ENCODE measurements at places on chromosomes 1 and 21.
A peak's percentile ranks its signal among the peaks of the same experiment; 100 is the strongest.

DNA sequence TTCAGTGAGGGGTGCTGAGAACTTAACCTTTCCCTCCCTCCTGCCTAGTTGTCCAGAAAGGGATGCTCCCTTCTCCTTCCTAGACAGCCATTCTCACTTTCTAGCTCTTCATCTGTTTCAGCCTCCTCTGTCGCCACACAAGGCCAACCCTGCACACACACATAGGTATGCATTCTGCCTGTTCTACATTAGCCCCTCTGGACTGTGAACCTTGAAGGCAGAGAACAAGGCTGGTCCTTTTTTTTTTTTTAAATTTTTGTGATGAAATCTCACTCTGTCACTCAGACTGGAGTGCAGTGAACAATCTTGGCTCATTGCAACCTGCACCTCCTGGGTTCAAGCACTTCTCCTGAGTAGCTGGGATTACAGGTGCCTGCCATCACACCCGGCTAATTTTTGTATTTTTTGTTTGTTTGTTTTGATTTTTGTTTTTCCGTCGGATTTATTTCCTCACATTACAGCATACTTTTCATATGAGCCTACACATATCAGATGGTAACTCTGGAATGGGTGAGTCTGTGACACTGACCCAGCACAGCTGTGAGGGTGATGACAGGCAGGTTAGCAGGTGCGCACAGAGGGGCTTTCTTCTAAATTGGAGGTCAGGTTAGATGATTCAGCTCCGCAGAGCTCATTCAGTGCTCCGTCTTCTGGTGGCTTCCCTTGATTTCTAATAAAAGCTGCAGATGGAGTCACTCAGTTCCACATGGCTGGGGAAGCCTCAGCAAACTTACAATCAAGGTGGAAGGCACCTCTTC, 4.9 kb upstream of the AKR1A1 start:
- DNase-seq, result no peak

DNA sequence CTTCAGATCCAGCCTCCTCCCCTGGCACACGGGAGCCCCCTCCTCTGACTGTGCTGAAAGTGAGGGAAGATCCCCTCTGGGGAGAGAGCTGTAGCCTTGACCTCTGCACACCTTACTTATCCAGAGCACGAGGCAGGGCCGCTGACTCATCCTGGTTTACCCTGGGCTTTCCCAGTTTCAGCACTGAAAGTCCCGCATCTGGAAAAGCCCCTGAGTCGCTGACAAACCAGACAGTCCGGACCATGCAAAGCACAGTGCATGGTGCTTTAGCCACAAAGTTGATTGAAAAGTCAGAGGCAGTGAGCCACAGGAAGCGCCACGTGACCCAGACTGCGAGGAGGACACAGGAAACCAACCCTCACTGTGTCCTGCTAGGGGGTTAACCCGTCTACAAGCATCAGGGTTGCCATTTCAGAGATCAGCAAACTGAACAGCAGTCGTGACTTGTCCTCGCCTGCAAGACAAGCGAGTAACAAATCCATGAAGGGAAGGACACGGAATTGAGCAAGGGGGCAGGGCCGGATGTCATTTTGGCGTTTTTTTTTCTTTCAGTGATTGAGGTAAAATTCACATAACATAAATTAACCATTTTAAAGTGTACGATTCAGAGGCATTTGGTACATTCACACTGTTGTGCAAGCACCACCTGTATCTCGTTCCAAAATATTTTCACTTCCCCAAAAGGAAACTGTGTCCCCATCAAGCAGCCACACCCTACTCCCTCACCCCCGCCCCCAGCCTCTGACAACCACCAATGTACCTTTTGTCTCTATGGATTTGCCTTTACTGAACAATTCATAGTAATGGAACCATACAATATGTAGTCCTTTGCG, 19.9 kb upstream of the IFNGR2 start:
- peak; percentile 32 for DNase-seq

DNA sequence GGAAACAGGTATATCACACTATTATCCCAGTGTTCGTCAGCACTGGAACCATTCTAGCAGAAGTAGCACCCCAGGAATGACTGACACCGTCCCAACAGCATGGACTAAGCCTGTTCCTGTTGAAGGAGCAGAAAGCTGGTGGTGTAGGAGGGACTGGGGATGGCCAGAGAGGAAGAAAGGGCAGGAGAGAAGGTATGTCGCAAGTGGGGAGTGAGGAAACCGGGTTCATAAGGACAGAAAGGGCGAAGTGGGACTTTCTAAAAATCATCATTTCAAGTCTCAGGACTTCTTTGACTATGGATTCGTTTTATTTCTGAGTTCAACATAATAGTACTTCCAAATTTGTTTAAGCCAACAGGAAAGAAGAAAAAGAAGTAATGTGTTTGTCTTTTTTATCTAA, 19.7 kb upstream of the MX1 start:
- DNase-seq, result no peak

DNA sequence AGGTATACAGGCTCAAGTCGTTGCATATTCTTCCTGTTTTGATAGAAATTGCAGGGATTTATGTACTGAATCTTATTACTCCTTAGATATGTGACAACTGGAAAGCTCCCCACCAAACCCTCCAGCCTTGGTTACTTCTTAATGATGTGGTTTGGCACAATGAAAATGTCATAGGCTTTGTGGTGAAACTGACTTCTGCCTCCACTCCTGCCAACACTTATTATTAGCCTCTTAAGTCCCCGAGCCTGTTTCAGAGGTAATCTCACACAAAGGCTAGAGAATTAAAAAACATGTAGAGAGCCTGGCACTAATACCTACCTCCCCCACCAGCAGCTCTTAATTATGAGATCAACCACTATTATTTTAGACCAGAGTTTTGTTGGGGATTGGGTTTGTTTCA, 4.2 kb downstream of the COX20 start:
- DNase-seq, result no peak

DNA sequence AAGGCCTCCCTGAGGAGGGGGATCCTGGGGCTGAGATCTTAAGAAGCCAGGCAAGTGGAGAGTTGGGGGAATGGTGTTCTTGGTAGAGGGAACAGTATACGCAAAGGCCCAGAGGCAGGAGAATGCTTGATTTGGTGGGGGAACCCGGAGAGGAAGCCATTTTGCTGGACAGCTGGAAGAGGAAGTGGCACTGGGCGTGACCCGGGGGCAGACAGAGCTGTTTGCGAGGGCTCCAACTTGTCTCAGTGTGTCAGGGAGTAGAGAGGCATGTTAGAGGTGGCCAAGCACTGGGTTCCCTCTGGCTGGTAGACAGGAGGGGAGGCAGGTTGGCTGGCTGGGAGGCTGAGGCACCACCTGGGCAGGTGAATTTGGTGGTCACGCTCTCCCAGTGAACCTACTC, 96.3 kb upstream of the ACTL8 start:
- no peak for DNase-seq

DNA sequence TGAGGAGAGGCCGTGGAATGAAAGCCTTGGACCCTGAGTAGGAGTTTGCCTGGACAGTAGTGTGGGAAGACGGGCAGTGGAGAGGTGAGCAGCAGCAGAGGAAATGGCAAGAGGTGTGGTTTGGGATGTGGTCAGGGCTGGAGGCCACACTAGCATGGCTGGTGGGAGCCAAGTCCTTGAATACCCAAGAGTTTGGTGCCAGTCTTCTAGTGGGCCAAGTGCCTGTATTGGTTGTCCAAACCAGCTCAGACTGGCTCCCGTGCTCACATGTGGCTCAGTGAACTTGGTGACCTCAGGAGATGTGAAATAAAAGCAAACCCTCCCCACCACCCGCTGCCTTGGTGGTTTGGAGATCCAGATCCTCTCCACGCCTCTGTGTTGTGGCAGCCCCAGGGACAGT, 2.4 kb downstream of the GUCA2A start:
- DNase-seq, result no peak

GRCh38 chr21:43726686-43727518, 8.0 kb downstream of the PDXK start:
- no peak for DNase-seq

DNA sequence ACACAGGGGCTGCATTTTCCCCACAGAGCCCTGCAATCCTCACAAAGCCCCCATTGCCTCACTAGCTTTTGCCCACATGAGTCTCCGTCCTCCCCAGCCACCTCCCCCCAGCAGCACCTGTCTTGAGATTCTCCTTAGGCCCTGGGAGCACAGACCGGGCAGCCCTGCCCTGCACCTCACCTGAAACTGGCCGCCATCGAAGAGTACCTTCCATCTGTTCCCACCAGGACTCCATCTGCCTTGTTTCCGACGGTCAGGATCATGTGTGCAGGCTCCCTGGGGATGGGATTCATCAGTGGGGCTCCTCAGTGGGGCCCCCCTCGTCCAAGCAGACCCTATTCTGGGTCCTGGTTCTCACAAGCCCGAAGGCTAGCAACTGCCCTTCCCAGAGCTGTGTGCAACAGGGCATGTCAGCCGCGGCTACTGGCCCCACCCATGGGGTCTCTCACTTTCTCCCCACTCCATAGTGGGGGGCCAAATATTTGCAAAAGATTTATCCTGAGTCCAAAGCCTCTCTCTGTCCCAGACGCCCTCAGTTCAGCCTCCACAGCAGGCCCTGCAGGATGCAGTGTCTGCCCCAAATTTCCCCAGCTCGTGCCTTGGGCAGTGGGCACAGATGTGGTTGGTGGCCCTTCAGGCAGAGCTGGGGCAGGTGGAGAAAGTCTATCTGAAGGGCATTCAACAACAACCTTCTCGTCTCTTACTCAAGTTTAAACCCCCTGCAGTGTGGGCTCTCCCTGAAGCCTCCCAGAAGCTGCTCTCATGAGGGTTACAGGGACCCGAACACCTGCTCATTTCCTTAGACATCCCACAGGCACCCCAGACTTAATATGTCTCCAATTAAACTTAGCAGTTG, 4.8 kb downstream of the PDZK1IP1 start:
- no peak for DNase-seq

DNA sequence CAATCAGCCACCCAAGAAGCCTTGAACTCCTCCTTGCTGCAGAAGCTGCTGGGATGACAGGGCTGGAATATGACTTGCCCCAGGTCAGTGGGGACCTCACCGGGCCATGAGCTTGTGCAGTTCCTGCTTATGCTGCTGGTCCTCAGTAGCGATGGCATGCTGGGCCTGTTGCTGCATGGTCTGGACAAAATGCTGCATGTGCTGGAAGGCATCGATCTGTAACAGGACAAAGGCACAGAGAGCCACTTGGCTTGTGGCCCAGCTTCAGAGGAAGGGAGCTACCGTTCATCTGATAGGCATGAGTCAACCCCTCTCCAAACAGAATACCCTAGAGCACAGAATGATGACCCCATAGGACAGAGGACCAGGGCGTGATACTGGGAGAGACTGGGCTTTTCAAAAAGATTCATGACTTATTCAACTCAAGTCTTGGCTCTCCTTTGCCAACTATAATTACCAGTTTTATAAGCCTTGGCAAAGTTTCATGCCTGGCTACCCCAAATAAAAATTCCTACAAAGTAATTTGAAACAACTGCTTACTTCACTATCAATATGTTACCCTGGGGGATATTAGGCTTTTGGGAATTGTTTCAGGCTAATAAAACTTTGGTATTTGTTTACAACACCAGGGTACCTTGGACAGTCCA, 34.7 kb upstream of the EXOSC10 start:
- DNase-seq, result no peak

Data from T follicular helper cell (primary cell).